ENCODE measurements at places on chromosomes 2 and 18.

- no peaks in the 10 kb centered on the region for H3K36me3 ChIP-seq
- no peaks in the 10 kb centered on the region for H3K27me3 ChIP-seq
- H3K4me3 ChIP-seq = no peak overlapping the region
- no peak for DNase-seq
- no peak overlapping the region for H3K27ac ChIP-seq
These were observed 71.0 kb upstream of the SP3 start for GRCh38 chr2:174035981-174036742.

DNA sequence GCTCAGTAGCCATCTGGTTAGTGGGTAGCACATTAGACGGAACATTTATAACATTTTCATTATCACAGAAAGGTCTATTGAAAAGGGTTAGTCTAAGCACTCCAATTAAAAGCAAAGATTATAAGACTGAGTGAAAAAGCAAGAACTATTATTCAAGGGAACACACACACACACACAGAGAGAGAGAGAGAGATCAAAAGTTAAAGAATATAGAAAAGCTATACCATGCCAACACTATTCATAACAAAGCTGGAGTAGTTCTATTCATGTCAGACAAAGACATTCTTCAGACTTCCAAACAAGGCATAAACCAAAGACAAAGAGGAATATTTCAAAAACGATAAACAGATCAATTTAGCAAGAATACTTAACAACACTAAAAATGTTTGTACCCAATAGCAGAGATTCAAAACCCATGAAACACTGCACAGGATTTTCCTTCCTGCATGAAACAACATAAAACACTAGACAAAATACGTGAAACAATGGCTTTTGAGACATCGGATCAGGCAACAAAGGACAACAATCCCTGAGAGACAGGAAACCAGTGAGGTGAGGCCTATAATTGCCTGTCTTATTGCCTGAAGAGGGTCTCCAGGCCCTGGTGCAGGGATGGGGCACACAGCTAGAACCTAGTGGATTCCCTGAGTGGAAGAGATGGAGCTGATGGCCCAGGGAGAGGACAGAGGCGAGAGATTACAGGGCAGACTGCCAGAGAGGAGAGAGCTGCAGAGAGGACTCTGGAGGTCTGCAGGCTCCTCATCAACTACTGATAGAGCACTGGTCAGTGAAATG lies 83.6 kb upstream of the NPAS2 start:
- DNase-seq = no peak
- H3K27ac ChIP-seq = no peak overlapping the region
- H3K27me3 ChIP-seq = no peaks in the 10 kb centered on the region
- no peaks in the 10 kb centered on the region for H3K4me1 ChIP-seq
- H3K36me3 ChIP-seq = no peaks in the 10 kb centered on the region
- H3K4me3 ChIP-seq = no peak overlapping the region

- DNase-seq = no peak
- H3K27ac ChIP-seq = no peak overlapping the region
- H3K4me1 ChIP-seq = no peaks in the 10 kb centered on the region
- H3K36me3 ChIP-seq = no peaks in the 10 kb centered on the region
These were observed 368.6 kb downstream of the GALNT13 start for GRCh38 chr2:154240316-154240715.

DNA sequence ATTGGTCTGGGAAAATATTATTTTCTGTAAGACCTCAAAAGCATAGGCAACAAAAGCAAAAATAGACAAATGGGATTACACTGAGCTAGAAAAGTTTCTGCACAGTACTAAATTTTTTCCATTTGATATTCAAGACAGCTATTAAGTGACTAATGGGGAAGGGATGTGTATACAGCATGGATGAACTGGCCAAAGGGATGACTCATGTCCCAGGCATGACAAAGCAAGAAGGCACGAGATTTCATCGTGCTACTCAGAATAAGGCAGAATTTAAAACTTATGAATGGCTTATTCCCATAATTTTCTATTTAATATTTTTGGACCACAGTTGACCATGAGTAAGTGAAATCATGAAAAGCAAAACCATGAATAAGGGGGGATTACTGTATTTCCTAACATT lies 1250.1 kb upstream of the GYPC start:
- no peaks in the 10 kb centered on the region for H3K27me3 ChIP-seq
- no peaks in the 10 kb centered on the region for H3K4me1 ChIP-seq
- DNase-seq = no peak
- no peak overlapping the region for H3K27ac ChIP-seq
- no peaks in the 10 kb centered on the region for H3K36me3 ChIP-seq

DNA sequence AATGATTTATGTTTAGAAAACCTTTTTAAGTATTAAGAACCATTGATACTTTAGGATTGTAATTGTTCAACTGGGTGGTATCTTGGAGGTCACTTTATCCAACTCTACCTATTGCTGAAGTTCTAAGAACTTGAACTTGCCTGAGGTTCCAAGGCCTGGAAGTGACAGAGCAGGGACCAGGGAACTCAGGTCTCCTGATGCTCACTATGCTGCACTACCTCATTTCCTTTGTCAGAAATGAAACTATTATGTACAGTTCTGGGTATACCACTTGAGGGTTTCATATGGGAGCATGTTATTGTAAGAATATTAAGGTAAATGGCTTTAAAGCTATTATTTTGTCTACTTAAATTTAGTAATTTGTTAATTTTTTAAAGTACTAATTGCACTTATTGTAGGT lies 3.0 kb downstream of the MBD5 start:
- H3K27me3 ChIP-seq = no peaks in the 10 kb centered on the region
- no peak overlapping the region for H3K27ac ChIP-seq
- DNase-seq = no peak
- H3K4me1 ChIP-seq = peaks cover 31% of the 10 kb centered on the region
- H3K36me3 ChIP-seq = no peaks in the 10 kb centered on the region

- H3K4me1 ChIP-seq = no peaks in the 10 kb centered on the region
- H3K27me3 ChIP-seq = no peaks in the 10 kb centered on the region
- DNase-seq = no peak
These were observed 10.4 kb downstream of the METTL21A start for GRCh38 chr2:207614824-207615223.

GRCh38 chr18:22515250-22515649 lies 97.5 kb upstream of the CTAGE1 start:
- no peak overlapping the region for H3K27ac ChIP-seq
- no peaks in the 10 kb centered on the region for H3K4me1 ChIP-seq
- no peak overlapping the region for H3K4me3 ChIP-seq
- DNase-seq = no peak

DNA sequence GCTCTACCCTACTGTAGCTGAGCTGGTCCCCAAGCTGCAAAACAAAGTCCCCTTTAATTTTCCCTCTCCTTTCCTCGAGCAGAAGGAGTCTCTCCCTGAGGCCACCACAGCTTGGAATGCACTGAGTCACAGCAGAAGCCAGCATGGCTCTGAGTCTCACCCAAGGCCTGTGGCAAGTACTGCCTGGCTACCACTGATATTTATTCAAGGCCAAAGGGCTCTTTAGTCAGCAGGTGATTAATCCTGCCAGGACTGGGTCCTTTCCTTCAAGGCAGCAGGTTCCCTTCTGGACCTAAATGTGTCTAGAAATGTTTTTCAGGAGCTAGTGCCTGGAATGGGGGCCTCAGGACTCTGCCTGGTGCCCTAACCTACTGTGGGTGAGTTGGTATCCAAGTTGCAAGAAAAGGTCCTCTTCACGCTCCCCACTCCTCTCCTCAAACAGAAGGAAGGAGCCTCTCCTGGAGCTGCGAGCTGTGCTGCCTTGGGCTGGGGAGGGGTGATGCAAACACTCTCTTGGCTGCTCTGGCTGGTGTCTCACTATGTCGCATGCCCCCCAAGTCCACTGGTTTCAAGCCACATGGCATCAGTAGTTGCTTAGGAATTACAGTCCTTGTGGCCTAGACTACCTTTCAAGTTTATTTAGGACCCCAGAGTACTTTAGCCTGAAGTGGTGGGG lies 53.4 kb downstream of the CD28 start:
- H3K27me3 ChIP-seq = no peaks in the 10 kb centered on the region
- no peak overlapping the region for H3K27ac ChIP-seq
- H3K36me3 ChIP-seq = peaks cover 4% of the 10 kb centered on the region
- H3K4me1 ChIP-seq = peaks cover 39% of the 10 kb centered on the region
- H3K4me3 ChIP-seq = no peak overlapping the region
- DNase-seq = no peak

- H3K4me3 ChIP-seq = no peak overlapping the region
- no peaks in the 10 kb centered on the region for H3K36me3 ChIP-seq
- H3K4me1 ChIP-seq = no peaks in the 10 kb centered on the region
- no peak overlapping the region for H3K27ac ChIP-seq
These were observed 25.7 kb downstream of the BCL11A start for GRCh38 chr2:60527762-60528161.

DNA sequence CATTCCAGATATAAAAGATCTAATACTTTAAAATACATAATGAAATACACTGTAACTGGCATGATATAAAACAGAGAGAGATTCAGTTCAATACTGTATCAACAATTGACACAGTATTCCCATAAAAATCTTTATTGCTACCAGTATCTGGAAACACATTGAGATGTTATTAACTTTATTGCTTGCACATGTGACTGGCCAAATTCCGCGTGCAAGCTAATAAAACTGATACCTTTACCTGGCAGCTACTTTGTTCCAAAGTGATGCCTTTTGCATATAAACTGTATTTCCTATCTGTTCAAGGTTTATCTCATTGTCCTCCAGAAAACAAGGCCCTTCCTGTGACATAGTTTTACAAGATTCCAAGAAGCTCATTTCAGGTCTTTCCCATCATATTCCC lies 15.4 kb upstream of the REG1B start:
- no peak for DNase-seq
- H3K36me3 ChIP-seq = no peaks in the 10 kb centered on the region
- H3K4me3 ChIP-seq = no peak overlapping the region
- no peak overlapping the region for H3K27ac ChIP-seq

DNA sequence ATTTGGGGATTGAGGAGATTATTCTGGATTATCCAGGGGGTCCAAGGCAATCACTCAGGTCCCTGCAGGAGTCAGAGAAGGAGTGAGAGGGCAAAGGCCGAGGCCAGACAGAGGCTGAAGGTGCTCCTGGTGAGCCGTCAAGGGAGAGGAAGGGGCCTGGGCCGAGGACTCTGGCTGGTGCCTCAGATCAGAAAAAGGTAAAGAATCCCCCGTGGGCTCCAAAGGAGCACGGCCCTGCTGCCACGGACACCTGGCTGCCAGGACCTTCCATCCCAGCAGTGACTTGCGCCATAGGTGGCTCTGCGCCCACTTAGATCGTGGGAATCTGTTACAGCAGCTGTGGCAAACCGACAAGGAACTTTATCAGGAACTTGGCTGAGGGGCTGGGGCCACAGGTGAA lies 374.8 kb upstream of the MYT1L start:
- no peak overlapping the region for H3K27ac ChIP-seq
- no peaks in the 10 kb centered on the region for H3K4me1 ChIP-seq
- H3K27me3 ChIP-seq = no peaks in the 10 kb centered on the region

- no peak overlapping the region for H3K4me3 ChIP-seq
- no peaks in the 10 kb centered on the region for H3K27me3 ChIP-seq
These were observed 54.5 kb downstream of the SLC39A10 start for GRCh38 chr2:195711478-195711877.

- H3K27ac ChIP-seq = no peak overlapping the region
- peaks cover 14% of the 10 kb centered on the region for H3K36me3 ChIP-seq
- H3K4me3 ChIP-seq = no peak overlapping the region
- H3K27me3 ChIP-seq = no peaks in the 10 kb centered on the region
- peaks cover 24% of the 10 kb centered on the region for H3K4me1 ChIP-seq
These were observed 4.0 kb downstream of the ABHD3 start for GRCh38 chr18:21700528-21701075.

- H3K36me3 ChIP-seq = no peaks in the 10 kb centered on the region
- H3K4me3 ChIP-seq = no peak overlapping the region
- DNase-seq = no peak
- no peaks in the 10 kb centered on the region for H3K27me3 ChIP-seq
- H3K27ac ChIP-seq = no peak overlapping the region
These were observed 435.9 kb downstream of the TSN start for GRCh38 chr2:122191331-122191730.

DNA sequence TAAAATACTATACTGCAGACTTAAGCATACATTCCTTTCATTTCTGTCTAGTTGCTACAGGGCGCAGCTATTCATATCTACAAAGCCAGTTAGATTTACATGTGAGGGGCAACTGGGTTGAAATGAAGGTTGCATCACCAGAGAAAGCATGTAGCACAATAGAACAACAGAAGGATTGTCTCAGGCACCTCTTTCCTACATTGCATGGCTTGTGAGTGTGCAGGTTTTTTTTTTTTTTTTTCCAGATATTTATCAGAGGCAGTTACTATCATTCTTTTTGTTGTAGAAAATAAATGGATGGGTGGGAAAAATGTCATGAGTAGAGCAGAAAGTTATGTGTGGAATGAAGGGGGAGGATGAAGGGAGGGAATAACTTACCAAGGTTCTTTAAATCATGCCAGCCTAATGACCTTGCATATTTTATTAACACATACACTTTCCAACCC lies 86.8 kb downstream of the ERBB4 start:
- H3K4me3 ChIP-seq = no peak overlapping the region
- no peaks in the 10 kb centered on the region for H3K27me3 ChIP-seq
- no peak overlapping the region for H3K27ac ChIP-seq
- DNase-seq = no peak

DNA sequence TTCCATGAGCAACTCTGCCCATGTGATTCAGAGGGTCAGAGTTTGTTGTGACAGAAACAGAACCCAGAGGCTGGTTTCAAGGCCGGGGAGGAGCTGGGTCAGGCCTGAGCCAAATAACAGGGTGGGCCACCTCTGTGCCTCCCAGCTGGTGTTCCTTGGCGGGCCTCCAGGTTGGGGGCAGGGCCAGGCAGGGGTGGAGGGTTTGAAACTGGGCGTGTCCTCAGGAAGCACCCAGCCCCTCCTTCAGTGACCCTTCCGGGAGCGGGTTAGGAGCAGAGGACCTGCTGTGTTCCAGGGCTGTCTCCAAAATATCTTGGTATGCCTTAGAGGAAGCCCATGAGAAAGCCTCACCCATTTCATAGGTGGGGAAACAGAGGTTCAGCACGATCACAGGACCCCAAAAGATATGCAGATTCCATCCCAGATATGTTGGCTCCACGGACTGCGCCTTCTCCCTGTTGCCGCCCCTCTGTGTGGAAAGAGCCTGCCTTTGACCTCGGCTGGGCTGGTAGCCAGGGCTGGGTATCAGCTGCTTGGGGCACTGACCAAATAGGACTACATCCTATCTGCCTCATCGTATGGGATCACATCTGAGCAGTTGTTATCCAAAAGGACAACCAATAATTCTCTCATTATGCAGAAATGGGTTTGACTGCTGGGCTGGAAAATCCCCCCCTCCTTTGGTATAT lies 74.8 kb upstream of the GLI2 start:
- no peak overlapping the region for H3K4me3 ChIP-seq
- DNase-seq = no peak
- H3K27ac ChIP-seq = no peak overlapping the region

- no peak for DNase-seq
- no peak overlapping the region for H3K4me3 ChIP-seq
- no peaks in the 10 kb centered on the region for H3K27me3 ChIP-seq
These were observed 43.3 kb downstream of the NFATC1 start for GRCh38 chr18:79438898-79439627.

DNA sequence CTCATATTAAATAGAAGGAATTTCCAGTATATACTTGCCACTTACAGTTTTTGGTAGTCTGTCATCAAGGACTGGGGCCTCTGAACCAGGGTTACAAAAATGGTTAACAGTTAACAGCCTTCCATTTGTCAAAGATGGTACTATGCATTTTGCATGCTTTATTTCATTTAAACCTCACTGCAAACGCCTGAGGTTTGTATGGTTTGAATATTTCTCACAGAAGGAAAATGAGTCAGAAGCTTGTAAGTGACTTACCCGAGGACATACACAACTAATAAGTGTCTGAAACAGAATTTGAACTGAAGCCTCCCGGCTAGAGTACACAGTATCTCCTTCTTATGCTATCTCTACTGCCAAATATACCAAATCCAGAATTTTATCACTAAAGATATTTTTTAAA lies 1593.5 kb upstream of the ACVR2A start:
- H3K36me3 ChIP-seq = no peaks in the 10 kb centered on the region
- H3K4me3 ChIP-seq = no peak overlapping the region
- H3K27ac ChIP-seq = no peak overlapping the region
- H3K27me3 ChIP-seq = no peaks in the 10 kb centered on the region
- no peaks in the 10 kb centered on the region for H3K4me1 ChIP-seq
- DNase-seq = no peak
